Ureter (tissue), 1 donor: ENCODE measurements at places on chromosomes 12 and 14.

- DNase-seq = no peak
Observed at GRCh38 chr14:99330316-99331240, 58.6 kb upstream of the BCL11B start.

GRCh38 chr12:1634590-1635191 lies 5.7 kb downstream of the WNT5B start:
- DNase-seq = peak; percentile 78

DNA sequence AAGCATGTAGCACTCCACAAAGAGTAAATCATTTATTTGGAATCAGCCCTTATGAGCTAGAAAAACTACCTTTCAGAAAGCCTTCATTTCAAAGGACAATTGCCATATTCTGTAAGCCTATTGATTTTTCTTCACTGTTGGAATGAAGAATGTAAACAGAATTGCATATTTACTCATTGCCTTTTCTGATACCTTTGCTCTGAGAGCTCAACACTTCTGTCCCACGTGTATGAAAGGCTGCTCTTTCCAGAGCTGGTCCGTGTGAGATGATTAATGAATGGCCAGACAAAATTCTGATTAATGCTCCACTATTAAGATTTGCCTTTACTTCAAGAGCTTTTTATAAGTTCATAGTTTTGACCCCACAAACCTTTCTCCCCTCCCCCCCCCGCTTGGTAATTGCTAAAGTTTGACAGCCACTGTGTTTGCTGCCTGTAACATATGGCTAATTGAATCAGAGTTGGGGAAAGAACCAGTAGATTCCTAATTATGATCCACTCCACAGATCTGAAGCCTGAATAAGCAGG lies 63.0 kb upstream of the PLEKHA5 start:
- no peak for DNase-seq

- DNase-seq = no peak
Observed at GRCh38 chr12:85823436-85824180, 12.6 kb downstream of the RASSF9 start.

DNA sequence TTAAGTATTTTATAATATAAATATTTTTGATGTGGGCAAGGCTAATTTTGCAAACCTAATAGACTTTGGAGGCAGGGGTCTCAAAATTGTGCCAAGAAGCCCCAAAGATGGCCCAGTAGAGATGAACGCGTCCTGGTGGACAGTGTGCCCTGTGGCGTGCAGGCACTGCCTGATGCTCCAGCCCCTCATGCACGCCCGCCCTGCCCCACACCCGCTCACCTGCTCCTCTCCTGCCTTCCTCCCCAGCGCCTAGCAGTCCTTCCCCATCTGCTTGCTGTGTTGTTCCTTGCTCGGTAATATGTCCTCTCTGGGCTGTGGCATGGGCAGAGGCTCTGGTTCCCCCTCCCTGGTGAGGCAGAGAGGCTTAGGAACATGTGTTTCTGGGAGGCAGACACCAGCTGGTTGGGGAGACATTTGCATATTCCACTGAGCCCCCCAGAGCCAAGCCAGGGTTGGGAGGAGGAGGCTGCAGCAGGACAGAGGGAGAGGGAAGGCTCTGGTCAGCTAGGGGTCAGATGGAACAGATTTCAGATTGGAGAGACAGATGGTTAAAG lies 46.8 kb upstream of the GPATCH2L start:
- DNase-seq = no peak

GRCh38 chr14:30223385-30223785 lies 295.7 kb upstream of the PRKD1 start:
- peak; percentile 80 for DNase-seq

DNA sequence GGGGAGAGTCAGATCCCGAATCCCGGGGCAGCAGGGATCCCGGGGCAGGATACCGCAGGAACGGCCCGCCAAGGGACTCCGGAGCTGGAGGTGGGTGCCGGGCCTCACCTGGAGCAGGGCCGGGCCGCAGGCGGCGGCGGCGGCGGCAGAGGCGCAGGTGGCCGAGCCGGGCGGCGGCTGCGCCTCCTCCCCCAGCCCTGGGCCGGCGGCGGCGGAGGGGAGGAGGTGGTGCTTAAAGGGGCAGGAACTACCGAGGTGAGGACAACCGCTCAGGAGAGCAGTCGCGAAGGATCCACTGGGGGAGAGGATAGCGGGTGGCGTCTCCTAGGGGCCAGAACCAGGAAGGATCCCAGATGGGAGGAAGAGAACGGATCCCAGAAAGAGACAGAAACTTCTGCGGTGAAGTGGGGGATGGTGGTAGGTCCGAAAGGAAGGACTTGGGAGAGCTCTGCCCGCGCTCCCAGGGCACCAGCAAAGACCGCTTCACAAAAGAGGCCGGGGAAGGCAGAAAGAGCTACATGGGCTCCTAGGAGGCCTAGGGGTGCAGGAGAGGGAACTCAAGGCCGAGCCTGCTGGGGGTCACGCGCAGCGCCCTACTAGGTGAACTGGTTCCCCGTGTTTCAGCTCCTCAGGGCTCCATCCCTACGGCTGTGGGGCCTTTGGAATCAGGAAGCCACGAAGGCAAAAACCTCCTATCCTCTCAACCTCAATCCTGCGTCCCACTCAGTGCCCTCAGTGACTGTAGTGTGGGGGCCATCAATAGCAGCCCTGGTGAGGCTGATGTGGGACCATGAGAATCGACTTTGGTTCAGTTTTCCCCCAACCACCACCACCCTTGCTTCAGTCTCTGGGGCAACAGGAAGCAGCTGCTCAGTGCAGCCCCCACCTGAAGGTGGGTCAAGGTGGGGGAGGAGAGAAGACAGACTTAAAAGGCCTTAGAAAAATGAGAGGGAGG lies 5.0 kb upstream of the BAZ2A start:
- DNase-seq = peak; percentile 83

DNA sequence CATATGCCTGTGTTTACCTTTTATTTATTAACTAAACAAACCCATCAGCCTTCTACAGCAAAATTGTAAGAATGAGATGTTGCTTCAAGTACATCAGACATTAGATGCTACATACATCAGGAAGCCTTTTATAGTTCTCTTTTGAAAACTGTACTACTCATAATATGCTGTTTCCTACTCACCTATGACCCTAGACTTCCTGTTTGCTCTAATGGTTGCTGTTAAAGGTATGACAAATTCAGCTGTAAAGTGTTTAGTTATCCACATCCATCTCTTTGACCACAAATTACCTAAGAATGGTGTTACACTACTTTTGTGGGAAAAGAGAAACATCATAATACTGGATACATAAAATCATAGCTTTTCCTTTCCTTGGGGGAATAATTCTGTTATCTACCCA lies 220.0 kb downstream of the RAD51B start:
- no peak for DNase-seq

DNA sequence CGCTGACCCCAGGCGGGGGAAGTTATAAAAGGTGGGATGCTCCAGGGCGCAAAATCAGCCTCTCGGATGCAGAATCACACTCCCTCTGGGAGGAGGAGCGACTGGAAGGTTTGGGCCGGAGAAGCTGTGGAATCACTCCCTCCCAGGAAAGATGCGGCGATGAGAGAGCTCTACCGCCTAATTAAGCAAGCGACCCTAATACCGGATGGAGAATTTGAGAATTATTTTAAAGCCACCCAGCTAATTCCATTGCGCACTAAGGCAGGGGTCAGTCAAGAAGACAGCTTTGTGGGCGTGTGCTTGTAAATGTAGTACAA lies 1.9 kb downstream of the COL2A1 start:
- DNase-seq = no peak

DNA sequence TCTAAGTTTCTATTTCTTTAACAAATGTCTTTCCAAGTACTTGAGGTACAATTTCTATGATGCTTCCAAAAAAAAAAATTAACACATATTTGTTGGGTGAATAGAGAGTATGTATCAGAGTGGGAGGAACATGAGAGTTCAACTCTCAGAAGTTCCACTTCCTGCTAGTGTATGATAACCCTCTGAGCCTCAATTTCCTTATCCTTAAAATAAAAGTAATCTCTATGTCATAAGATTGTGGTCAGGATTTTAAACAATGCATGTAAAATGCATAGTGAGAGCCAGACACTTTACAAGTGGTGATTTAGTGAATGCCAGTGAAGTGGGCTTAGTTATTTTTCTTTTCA lies 270.3 kb upstream of the AMIGO2 start:
- no peak for DNase-seq

DNA sequence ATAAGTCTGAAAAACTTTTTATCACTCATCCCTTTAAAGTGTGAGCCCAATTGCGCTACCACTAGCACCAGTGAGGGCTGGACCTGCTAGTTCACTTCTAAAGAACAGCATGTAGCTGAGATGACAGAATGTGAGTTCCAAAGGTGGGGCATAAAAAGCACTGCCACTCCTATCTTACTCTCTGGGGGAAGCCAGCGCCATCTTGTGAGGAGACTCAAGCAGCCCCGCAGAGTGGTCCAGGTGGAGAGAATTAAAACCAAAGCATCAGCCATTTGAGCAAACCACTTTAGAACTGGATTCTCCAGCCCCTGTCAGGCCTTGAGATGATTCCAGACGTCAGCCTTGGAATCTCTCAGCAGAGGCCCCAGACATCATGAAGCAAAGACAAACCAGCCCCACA lies 39.9 kb downstream of the TMEM132D start:
- DNase-seq = no peak
